ENCODE measurements at places on chromosomes 2 and 18.

DNA sequence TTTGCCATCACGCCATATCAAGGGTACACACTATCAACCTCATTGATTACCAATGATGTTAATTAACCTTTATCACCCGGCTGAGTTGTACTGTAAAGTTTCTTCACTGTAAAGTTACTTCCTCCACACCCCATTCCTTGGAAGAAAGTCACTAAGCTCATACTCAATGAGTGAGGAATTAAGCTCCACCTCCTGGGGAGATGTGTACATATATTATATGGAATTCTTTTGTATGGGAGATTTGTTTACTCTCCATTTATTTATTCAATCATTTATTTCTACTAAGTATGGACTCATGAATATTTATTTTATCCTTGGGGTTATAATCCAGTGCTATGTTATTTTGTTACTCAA is 56.8 kb downstream of the C2orf74 start:
- DNase-seq = no peak

DNA sequence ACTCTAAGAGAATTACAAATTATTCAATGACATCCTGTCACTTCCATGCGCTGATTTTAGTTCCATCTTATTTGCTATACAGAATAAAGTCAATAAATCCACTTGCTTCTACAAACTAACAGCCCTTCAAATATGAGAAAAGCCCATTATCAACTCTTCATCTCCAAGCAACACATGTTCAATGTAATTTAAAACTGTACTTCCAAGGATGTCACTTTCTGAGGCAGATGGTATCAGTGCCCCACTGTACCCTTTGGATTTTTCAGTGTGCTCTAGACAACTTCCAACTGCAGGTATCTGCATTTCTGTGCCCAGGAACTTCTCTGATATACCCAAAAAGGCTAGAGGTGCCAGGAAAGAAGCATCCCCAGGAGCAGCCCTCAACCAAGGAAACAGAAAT is 87.6 kb downstream of the SMAD2 start:
- DNase-seq = no peak

DNA sequence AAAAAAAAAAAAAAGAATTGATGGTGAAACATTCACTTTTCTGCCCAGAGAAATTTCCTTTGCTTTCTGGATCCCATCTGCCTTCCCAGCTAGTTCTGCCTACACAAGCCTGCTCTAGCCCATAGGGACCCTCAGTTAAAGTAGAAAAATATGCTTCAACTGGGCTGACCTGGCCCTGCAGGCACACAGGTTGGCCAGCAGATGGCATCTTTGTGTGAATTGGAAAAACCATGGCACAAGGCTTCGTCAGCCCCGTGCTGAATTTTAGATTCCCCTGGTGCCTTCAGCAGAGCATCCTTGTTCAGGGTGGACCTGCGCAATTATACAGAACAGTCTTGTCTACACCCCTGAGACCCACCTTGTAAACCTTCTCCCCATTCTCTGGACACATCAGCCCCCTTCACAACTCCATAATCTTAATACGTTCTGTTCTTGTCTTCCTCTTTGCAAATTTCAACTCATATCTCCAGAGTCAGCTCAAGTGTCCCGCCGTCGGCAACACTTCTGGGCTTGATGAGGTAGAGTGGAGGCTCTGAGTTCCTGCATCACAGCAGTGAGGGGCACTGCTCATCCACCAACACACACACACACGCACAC is 114.5 kb downstream of the INSIG2 start:
- DNase-seq = no peak

DNA sequence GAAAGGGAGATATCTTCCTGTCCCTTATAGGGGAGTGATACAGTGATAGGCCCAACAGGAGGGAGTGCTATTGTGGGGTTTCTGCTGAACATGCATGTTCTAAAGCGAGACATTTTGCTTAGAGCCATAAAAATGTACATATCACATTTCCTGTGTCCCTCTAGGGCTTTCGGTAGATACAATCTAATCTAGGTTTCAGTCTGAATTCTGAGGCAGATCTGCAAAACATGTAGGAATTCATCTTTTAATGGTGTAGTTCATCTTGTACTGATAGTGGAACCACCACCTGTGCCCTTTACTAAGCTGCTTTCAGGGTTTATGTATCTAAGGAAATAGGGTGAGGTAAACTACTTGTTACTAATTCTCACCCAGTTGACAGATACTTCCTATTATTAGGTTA is 73.8 kb downstream of the SPTBN1 start:
- no peak for DNase-seq

- no peak for DNase-seq
Observed at GRCh38 chr18:21803495-21803894, 62.9 kb downstream of the MIB1 start.
